Suppressor macrophage treated with lipopolysaccharide for 4 hours (primary cell): ENCODE measurements at places on chromosomes 3 and 15.

DNA sequence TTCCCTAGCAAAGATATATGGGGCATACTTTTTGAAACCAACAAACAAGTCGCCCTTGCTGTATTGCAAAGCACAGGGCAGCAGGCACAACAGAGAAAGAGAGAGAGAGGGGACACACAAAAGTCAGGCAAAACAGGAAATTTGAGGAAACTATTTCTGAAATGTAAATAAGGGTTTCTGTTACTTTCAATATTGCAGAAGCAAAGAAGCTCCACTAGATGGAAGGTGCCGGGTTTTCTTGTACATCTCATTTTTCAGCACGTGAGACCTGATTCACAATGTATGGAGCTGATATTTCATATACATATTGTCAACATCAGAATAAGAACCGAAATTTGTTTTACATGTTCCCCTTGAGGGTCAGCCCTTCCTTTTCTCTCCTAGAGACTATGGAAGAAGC is 127.4 kb downstream of the FOXP1 start:
- DNase-seq, result peak; percentile 33

DNA sequence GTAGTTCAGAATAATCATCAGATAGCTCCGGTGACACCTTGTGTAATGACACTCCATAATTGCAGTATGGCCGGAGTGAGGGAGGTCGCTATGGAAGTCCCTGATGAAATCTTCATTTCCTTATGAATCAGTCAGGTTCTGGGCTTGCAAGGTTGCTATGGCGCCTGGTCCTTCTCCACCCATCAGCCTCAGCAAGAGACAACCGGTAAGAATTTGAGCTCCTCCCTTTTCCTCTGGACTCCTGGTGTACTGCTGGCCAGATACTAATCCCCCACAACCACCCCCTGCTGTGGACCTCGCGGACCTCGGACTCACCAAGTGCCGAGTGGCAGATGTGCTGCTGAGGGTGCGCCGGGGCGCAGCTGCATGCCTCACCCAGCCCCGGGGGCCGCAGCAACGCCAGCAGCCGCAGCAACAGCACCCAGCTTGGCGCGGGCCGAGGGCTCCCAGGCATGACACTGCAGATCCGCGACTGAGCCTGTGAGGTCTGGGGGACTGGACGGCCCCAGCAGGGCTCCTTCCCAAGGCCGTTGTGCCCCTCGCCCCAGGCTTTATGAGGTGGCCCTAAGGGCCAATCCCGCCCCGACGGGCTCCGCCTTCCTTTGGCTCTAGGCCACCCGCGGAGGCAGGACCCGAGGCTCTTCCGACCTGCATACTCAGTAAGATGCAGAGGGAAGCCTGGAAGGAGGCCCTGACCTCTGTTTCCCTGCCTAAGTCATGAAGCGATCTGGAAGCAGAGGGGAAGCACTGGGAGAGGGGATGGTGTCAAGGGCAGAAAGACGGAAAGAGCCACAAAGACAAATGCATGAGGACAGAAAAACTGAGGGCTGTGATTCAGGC is at the start of gene TIMP4:
TSS of gene TIMP4 (minus strand) at position 526 of the 840 bp plus-strand sequence. CDS start at position 454, 72 bp downstream.
- no peak for DNase-seq

- DNase-seq, result peak; percentile 5
Observed at GRCh38 chr3:21894459-21895340, 143.7 kb upstream of the ZNF385D start.

DNA sequence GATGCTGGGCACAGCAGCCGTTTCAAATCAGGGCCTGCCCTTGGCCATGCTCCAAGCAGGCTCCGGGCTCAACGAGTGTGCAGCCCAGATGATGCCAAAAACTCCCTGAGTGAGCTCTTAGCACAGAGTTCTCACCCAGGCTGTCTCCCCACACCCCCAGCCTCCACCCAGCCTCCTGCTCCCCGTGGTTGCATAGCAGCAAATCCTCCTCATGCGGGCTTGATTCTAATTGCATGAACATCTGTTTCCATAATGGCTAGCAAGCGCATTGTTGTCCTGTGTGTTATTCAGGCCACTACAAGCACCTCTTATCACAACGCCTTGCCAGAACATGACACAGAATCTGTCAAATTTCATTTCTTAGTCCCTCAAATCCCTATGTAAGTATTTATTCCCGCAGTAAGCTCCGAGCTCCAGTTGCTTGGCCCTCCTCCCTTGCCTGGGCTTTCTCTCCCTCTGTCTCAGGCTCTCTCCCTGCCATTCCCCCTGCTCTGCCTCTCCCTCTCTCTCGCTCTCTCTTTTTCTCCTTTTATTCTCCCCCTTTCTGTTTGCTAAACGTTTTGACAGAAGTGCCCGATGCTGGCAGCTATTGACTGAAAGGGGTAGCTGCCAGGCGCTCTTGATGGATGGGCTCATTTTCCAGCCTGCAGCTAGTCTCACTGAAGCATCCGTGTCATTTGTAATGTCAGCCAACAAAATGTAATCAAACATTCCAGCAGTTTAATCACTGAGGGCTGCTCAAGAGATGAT is 306.5 kb downstream of the IL20RB start:
- no peak for DNase-seq

DNA sequence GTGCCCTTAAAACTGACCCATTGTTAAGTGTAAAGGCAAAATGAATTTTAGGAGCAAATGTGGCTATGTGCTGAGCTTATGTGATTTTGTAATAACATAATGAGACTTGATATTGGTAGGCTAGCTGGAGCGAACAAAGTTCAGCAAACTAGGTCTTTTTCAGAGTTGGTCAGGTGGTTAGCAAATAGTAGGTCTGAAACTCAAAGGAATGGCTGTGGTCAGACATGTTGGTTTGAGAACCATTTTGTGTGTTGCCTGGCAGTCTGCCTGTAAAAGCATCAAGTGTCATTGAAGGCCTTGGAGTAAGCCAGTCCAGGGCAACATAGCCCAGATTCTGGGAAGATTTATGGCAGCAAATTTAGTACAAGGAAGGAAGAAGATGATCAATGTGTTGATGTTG is 16.4 kb downstream of the FBXO22 start:
- DNase-seq, result no peak

GRCh38 chr3:14389716-14390115 is 12.7 kb upstream of the SLC6A6 start:
- DNase-seq, result no peak

GRCh38 chr15:83734487-83734886 is 80.6 kb downstream of the ADAMTSL3 start:
- DNase-seq, result no peak

DNA sequence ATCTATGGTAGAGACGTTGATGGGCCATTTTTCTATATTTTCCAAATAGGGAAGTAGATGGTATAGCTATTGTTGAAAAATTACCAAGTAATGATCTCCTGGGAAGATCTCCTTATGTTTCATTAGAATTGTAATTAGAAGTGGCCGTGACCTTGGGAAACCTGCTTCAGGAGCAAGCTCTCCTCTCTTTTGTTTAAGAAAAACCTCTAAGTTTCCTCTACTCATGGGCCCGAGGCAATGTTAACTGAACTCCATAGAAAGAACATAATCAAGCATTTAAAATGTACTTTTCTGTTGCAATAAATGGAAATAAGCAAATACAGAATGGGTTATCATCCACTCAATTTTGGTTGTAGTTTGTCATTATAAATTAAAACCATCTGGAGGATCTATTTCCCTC is 511.2 kb upstream of the MDFIC2 start:
- DNase-seq, result no peak

- DNase-seq, result no peak
Observed at GRCh38 chr3:102980355-102980696, 545.5 kb downstream of the ZPLD1 start.

GRCh38 chr3:169929830-169930519 is 18.6 kb downstream of the SAMD7 start:
- DNase-seq, result peak; percentile 23

DNA sequence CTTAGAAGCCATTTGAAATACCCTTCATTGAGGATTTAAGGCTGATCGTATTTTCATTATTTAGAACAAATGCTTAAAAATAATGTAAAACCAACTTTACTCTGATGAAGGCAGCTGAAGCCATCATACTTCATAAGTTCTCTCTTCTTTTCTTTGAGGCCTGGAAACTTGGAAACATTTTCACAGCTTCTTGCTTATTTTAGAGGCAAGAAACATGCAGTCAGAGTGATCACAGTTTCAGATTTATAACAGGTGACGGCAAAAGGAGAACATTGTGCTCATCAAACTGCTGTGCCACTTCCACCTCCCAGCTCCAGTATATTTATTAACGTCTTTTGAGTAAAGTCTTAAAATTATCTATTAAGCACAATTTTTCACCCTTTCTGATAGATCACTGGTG is 376.1 kb downstream of the PTPRG start:
- no peak for DNase-seq

- no peak for DNase-seq
Observed at GRCh38 chr15:69853544-69853951, 244.2 kb downstream of the TLE3 start.
